B cell (primary cell): ENCODE measurements at places on chromosomes 4 and X. TPM values are rescaled to one million over a fixed set of nuclear protein-coding genes. Genes with fewer than 3 reads are reported as not detected.
A peak's percentile ranks its signal among the peaks of the same experiment; 100 is the strongest.

GRCh38 chr4:157196046-157196445 lies 24.5 kb upstream of the GRIA2 start:
- no peak for DNase-seq

The PFKFB1 gene
- 0.32 and 0.37 TPM in 2 replicates for polyA plus RNA-seq

- peak; percentile 43 for DNase-seq
These were observed 116.8 kb upstream of the SHISA3 start for GRCh38 chr4:42280327-42281095.

The ATP1B4 gene
- polyA plus RNA-seq: not detected in 2 replicates

GRCh38 chr4:1720163-1720983 lies 750 bp downstream of the TMEM129 start:
- peak; percentile 67 for DNase-seq

DNA sequence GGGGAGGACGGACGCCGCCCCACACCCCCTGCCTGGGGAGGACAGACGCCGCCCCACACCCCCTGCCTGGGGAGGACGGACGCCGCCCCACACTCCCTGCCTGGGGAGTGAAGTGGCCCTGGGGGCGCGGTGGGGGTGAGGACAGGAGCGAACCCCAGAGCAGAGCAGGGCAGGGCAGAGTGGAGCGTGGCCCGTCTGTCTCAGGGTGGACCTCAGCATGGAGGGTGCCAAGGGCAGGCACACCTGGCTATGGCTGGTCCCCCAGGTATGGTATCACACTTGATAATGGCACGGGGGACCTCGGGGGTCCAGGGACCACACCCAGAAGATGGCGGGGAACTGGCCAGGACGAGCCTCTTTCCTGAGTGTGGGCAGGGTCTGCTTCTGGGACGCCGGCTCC lies 9.6 kb downstream of the LRPAP1 start:
- no peak for DNase-seq

DNA sequence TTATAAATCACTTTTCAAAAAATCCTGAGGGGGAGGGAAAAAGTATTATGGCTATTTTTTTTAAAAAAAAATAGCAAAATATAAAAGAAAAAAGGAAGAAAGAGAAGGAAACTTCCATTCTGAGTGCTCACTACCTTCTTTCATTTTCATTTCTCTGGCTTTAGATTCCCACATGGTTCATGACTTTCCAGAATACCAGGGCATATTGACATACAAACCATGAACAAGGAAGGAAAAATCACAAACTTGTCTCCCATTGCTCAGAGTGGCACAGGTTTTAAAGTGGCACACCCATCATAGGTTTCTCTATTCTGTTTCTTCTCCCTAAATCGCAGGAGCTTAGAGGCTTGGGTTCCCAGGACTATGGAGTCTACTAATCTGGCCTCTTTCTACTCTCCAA lies 136.3 kb upstream of the CXXC4 start:
- no peak for DNase-seq

The HMGN5 gene
- polyA plus RNA-seq: 0.16 and 0.33 TPM in 2 replicates

The TMEM150C gene
- 0.04 TPM in 1 of 2 replicates, not detected in the other for polyA plus RNA-seq

The CDKL2 gene
- not detected in 2 replicates for polyA plus RNA-seq

DNA sequence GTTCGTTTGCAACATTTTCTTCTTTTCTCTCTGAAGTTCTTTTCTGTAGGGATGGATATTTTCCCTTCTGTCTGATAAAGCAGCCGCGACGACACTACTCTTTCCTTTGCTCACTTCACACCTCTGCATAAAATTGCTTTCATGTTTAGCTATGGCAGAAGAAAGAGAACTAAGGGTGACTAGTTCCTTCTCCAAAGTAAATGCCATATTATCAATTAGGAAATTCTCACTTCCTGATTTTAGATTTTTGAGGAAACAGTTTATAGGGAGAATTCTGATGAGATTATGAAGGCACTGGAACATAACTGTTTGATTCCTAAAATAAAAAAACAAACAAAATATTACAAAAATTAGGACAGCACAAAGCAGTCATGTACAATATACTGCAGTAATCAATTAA lies 29.2 kb downstream of the FANCB start:
- no peak for DNase-seq

The TBC1D9 gene
- polyA plus RNA-seq: 48.5 and 48.9 TPM in 2 replicates

GRCh38 chrX:115047715-115048114 lies 30.3 kb upstream of the IL13RA2 start:
- no peak for DNase-seq

DNA sequence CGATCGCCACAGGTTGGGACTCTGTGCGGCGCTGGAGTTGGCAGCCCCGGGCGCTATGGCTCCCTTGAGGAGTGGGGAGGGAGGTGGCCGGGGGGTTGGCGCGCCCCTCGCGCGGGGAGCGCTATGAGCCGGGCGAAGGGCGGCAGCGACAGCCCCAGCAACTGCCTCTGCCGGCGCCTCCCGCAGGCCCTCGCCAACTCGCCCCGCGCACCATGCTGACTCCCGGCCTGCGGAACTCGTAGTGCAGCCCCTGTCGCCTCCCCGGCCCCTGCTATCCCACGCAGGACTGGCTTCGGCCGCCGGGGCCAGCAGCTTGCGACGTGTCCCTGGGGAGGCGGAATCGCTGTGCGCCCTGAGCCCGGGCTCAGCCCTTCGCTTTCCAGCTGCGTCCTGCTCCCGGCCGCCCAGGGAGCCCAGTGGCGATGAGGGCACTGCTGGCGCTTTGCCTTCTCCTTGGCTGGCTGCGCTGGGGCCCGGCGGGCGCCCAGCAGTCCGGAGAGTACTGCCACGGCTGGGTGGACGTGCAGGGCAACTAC lies 415 bp downstream of the SHISA3 start:
- peak; percentile 51 for DNase-seq

- no peak for DNase-seq
These were observed 12.2 kb downstream of the PAICS start for GRCh38 chr4:56448301-56448700.

The HHIP gene
- not detected in 2 replicates for polyA plus RNA-seq

The SUPT20HL1 gene
- polyA plus RNA-seq: not detected in 2 replicates

- DNase-seq: no peak
These were observed 104.8 kb upstream of the MSX1 start for GRCh38 chr4:4754641-4755040.

DNA sequence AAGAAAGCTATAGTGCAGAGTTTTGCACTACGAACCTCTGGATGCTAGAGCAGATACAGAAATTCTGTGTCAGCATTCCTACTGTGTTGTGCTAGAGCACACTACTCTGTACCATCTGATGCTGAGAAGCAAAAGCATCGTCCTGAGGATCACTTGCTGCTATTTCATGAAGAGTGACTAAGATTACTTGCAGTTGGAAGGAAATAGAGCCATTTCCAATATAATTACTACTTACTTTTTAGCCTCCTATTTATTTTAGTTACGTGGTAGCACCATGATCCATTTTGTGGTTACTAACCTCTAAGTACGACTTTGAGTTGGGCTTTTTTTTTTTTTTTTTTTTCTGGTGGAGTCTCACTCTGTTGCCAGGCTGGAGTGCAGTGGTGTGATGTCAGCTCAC lies 226.7 kb downstream of the PALLD start:
- no peak for DNase-seq
